ENCODE measurements at places on chromosomes 2 and 18.

DNA sequence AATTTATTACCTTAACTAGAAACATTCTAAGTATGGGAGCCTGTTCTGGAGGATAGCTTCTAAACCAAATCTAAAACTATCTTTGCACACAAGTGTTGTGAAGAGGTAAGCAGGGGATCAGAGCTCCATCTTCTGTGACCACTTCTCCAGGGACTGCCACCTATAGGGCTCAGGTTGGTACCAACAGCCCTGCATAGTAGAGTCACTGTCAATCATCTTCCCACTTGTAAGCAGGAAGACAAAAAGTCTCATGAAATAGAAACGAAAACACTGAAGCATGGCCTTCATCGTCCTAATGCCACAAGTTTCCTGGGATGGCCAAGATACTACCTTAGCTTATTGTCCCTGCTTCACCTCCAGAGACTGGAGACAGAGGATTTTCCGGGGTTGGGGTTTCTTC is 43.8 kb downstream of the KANSL3 start:
- DNase-seq, result no peak

DNA sequence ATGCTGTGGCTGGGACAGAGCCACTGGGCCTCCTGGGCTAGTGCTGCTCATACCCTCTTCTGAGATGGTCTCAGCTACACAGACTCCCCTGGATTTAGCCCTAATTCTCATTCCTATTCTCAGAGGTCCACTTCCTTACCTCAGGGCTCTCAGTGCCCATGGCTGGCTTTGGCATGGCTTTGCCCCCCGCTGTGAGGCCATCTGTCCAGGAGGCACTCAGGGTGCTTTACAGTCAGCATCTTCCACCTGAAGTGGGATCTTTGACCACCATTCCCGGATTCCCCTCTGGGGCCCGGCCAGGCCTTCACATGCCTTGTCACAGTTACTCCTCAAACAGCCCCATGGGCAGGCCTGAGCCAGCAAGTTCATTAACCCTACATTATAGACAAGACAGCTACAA is 161.8 kb downstream of the CELF4 start:
- DNase-seq, result no peak

- DNase-seq, result no peak
These were observed 80.0 kb downstream of the CCDC93 start for GRCh38 chr2:117933884-117934354.

DNA sequence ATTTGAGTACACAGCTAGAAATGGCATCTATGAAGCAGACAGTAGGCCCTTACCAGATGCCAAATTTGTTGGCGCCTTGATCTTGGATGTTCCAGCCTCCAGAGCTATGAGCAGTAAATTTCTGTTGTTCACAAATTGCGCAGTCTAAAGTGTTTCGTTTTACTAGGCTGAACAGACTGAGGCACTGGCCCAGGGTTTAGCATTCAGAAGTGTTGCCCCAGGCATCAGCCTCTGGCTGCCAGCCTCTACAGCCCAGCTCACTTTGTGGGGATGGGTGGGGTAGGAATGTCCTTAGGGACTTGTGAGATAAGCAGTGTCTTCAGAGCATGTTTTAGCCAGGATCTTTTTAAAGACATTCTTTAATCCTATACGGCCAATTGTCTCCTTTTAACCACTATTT is 51.5 kb upstream of the MGAT5 start:
- DNase-seq, result no peak

- DNase-seq, result no peak
These were observed 80.6 kb downstream of the TEX51 start for GRCh38 chr2:126979039-126980003.

DNA sequence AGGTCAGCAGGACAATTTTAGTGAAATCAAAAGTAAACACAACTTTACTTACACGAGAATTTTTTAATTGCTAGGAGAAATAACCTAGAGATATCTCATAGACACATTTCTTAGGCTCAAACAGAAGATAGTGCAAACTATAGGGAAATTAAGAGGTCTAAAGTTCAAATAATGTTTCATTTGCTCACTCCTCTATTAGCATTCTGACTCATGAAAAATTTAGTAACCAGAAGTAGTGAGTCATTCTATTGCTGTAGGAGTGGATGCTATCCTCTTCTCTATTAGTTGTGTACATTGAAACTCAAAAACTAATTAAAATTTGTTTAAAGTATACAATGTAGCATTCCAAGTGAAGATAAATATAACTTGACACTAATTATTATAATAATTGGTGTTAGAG is 908.3 kb upstream of the TMEFF2 start:
- no peak for DNase-seq

- no peak for DNase-seq
These were observed 49.2 kb downstream of the CELF4 start for GRCh38 chr18:37516361-37516853.

- no peak for DNase-seq
These were observed 72.0 kb upstream of the TMEM178A start for GRCh38 chr2:39593439-39594393.

- no peak for DNase-seq
These were observed 34.9 kb upstream of the PTPN4 start for GRCh38 chr2:119724656-119725485.

GRCh38 chr2:234335661-234336228 is 161.1 kb downstream of the ARL4C start:
- DNase-seq, result no peak

- no peak for DNase-seq
These were observed 100.9 kb upstream of the SETBP1 start for GRCh38 chr18:44579745-44580144.
